Jurkat, Clone E6-1 (cell line): ENCODE measurements at places on chromosomes 7 and 10.

DNA sequence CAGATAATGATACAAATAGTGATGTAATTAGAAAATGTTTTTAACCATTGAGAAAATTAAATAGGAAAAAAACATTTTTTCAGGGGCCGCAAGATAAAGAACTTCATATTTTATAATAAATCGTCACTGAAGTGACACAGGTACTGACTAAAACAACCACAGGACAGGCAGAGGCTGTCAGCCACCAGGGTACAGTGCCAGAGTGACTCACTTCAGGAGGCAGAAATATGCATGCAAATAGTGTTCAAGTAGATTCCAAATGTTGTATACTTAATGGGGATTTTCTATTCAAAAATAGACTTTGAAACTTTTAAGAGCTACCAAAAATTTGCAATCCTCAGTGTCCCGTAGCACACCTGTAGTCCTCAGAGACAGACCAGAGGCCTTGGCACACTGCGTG is 68.6 kb downstream of the FRMPD2 start:
- DNase-seq = no peak

- no peak for DNase-seq
These were observed 700.4 kb upstream of the KCND2 start for GRCh38 chr7:119572541-119572940.

GRCh38 chr10:128047351-128047750 is 78.9 kb downstream of the MKI67 start:
- peak; percentile 79 for DNase-seq

- no peak for DNase-seq
These were observed 33.4 kb upstream of the GDF10 start for GRCh38 chr10:47266602-47267001.

- no peak for DNase-seq
These were observed 33.2 kb upstream of the PLEKHA1 start for GRCh38 chr10:122341141-122341810.

DNA sequence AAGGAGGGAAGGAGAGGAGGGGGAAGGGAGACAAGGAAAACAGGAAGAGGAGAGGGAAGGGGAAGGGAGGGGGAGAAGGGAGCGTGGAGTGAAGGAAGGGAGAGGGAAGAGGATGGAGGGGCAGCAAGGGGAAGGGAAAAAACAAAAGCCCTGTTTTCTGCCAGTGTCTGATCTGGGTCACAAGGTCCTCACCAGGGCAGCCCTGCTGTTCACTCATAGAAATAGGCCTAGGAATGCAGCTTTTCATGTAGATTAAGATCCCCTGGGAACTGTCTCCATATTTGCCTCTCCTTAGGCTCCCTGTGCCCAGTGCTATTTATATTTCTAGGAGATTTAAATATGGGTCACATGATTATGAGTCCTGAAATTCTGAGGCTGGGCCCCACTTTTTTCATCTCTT is 790.7 kb downstream of the TNS3 start:
- DNase-seq = no peak

DNA sequence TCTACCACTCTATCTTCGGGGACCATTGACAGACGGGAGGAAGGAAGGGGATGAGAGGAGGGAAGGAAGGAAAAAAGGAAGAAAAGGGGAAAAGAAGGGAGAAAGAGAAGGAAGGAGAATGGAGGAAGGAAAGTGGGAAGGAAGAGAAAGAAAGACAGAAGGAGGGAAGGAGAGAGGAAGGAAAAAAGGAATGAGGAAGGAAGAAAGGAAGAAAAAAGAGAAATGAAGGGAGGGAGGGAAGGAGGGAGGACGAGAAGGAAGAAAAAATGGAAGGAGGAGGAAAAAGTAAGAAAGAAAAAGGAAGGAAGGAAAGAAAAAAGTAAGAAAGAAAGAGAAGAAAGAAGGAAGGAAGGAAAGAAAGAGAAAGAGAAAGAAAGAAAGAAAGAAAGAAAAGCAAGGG is 128.9 kb downstream of the ADARB2 start:
- no peak for DNase-seq

DNA sequence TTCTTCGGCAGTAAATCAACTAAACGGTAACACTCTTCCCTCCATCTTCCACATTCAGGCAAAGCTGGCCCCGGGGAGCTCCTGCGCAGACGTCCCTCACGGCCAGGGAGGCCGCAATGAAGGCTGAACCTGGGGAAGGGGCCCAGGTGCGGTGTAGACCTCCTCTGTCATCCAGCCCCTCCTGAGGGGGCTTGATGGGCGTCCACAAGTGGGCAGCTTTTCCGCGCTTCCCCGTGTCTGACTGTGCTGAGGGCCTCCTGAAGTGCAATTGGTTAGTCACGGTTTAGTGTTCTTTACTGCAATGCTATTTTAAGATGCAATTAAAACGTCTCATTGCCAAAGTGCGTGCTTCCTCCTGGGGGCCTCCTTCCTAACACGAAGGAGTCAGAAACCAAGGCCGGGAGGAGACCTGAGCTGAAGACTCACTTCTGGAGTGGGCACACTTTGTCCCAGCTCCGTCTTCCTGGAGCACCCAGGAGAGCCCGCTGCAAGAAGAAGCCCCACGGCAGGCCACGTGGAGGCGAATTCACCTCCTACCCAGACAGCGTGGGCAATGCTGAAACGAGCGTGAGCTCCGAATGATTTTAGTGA is 173.3 kb downstream of the ELFN1 start:
- no peak for DNase-seq

DNA sequence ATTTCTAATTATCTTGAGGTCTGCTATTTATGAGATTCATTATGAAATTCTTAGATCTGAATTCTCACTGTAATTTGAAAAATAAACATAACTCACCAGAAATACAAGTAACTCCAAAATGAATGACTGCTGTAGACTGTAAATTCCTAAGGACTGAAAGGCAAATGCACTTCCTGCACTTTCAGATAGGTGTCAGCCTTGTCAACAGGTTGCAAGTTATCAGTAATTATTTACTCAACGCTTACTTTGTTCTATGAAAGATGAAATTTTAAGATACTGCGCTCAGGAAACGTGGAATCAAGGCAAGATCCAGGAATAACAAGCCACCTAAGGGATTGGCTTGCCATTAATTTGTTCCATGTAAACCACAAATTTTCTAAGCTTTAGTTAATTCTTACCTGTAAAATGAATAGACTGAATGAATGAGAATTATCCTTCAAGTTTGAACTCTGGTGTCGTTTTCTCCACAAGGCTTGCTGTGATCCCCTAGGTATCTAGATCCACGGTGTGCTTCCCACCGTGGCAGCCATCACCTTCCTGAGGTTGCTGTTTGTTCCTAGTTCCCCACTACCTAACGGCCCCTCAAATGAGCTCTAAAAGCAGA is 12.6 kb downstream of the DHX32 start:
- peak; percentile 28 for DNase-seq

DNA sequence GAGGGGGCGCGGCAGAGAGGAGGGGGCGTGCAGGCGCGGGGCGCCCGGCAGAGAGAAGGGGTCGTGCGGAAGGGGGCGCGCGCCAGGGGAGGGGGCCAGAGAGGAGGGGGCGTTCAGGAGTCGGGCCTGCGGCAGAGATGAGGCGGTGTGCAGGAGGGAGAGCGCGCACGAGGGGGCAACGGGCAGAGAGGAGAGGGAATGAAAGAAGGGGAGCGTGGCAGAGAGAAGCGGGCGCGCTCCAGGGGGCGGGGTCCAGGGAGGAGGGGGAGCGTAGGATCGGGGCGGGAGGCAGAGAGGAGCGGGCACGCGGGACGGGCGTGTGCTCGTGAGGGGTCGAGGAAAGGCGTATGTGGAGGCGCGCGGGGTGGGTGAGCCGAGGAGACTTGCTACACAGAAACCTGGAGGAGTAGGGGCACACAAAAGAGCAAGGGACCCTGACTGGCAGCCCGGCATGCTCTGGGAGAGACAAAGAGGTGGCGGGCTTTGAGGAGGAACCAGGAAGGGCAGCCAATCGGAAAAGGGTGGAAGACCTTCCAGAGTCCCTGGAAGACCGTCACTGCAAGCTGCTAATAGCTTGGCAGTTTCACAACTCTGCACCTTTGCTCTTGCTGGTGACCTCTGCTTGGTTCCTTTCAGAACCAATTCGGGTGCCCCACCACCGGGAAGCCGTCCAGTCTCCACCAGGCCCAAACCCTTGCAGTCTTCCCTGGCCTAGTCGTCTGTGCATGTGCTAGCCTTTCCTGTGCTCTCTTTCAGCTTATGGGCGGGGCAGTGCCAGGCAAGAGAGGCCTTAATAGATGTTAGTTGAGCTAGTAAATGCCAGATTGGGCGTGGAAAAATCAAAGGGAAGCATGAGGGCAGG is 639 bp downstream of the DYDC2 start:
- no peak for DNase-seq

DNA sequence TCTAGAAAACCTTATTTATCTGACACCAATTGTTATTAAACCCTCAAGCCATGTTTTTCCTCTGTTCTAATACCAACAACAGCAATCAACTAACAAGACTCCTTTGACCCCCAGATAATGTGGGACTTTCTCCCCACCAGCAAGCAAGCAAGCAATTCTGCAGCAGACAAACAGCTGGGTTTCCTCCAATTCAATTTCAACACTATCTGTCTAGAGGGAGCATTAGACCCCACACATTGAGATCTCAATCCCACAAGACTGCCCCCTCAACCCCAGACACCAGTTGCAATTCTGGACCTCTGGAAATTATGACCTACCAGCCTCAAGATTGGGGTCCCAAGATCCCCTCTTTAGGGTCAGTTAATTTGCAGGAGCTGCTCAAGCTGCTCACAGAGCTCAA is 89.4 kb upstream of the TMEM26 start:
- no peak for DNase-seq

DNA sequence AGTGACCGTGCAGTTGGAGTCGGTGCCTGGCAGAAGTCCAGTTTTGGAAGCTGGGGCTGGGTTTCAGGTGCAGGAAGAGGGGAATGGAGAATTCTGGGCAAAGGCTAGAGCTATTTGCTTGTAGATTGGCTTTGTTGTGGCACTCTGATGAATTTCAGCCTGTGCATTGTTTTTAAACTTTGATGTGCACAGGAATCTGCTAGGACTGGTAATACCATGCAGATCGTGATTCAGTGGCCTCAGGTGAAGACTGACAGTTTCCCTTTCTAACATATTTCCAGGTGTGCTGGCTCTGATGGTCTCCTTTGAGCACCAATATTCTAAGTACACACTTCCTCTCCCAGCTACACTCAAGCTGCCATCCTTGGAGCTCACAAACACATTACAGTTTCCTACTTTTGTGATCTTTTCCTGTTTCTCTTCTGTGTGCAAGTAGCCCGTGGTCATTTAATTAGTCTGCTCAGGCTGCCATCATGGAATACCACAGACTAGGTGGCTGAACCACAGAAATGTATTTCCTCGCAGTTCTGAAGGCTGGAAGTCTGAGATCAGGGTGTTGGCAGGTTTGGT is 55.6 kb downstream of the NOC3L start:
- DNase-seq = peak; percentile 33

DNA sequence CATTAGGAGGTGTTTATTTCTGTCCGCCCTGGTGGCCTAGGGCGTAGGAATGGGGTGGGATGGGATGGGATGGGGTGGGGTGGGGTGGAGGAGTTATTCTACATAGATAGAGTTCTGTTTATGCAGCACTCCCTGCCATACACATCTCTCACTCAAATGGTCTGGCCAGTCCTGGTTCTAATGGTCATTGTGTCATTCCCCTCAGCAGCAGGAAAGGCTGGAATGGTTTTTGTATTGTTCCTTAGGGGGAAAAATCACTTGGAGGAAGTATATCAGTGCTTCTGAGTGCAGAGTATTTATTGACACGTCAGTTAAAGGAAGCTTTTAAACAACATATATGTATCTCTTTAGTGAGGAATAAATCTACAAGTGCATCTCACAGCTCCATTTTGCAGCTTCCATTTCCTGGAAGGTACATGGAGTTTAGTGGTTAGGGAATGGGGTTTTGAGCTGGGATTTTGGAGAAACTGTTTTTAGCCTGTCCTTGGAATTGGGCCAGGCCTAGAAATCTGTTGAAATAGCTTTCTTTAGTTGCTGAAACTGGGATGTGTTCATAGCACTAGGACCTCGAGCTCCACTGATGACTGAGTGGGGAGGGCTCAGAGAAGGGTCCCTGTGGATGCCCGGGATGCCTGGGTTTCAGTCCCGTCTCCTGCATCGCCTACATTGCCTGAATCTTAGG is 8.3 kb downstream of the TSPAN14 start:
- no peak for DNase-seq

DNA sequence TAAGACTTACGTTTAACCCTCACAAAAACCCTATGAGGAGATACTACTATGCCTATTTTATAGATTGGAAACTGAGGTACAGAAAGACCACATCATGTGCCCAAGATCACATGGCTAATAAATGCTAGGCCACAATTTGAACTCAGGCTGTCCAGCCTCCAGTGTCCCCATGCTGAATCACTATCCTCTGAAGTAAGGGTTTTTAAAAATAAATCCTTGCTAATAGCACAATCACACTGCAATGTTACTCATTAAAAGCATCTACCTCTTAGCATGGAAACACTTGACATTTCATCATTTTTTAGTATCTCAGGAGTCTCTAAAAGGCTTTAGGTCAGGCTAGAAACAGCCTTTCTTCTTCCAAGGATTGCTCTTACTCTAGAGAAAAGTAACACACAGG is 50.0 kb upstream of the PPP1R3C start:
- DNase-seq = no peak

GRCh38 chr7:144545330-144545729 is 141.8 kb upstream of the NOBOX start:
- DNase-seq = no peak

DNA sequence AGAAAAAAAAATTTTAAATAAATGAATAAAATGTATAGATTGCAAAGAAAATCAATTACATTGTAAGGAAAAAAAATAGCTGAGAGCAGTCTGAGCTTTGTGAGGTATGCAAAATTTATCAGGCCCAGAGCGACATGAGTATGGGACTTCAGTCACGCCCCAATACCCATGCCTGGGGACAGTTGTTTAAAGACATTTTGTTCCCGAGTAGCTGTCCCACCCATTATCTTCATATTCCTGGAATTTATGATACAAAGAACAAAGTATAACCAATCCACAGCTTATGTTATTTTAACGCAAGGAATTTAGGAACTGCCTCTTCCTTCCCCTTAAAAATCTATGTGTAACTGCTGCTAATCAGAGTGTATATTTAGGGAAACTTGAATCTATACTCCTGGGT is 1.6 kb upstream of the PON2 start:
- DNase-seq = no peak

GRCh38 chr10:85959239-85959638 is 407.4 kb downstream of the GRID1 start:
- DNase-seq = no peak

DNA sequence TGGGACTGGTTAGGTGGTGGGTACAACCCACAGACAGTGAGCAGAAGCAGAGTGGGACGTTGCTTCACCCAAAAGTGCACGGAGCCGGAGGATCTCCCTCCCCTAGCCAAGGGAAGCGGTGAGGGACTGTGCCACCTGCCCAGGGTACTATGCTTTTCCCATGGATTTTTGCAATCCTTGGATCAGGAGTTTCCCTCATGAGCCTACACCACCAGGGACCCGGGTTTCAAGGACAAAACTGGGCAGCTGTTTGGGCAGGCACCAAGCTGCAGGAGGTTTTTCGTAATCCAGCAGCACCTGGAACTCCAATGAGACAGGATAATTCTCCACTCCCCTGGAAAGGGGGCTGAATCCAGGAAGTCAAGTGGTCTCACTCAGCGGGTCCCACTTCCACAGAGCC is 209.1 kb upstream of the CXCL12 start:
- DNase-seq = no peak

GRCh38 chr7:38806912-38807311 is 102.1 kb downstream of the VPS41 start:
- no peak for DNase-seq

- DNase-seq = no peak
These were observed 757 bp downstream of the RAB19 start for GRCh38 chr7:140404565-140405065.

- DNase-seq = peak; percentile 98
These were observed 5.3 kb downstream of the ESYT2 start for GRCh38 chr7:158824028-158824427.

GRCh38 chr10:130557181-130557845 is 421.1 kb downstream of the GLRX3 start:
- DNase-seq = no peak
